LHCN-M2 (cell line): ENCODE measurements at places on chromosomes 4 and X.

DNA sequence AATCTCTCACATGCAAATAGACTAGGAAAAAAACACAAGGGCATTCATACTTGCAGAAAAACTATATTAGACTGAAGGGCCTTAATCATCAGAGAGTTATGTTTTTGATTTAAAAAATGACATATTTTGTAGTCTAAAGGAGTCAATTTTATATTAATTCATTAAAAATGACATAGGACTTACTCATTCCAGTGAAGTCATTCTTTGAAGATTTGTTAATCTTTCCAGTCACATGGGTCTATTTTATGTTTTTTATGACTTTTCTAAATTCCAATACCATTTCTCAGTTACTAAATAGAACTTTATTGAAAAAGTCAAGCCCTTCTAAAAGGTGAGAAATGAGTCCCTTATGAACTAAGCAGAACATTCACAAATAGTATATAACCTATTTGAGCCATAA is 743.8 kb upstream of the INTU start:
- peak; percentile 62 for DNase-seq

DNA sequence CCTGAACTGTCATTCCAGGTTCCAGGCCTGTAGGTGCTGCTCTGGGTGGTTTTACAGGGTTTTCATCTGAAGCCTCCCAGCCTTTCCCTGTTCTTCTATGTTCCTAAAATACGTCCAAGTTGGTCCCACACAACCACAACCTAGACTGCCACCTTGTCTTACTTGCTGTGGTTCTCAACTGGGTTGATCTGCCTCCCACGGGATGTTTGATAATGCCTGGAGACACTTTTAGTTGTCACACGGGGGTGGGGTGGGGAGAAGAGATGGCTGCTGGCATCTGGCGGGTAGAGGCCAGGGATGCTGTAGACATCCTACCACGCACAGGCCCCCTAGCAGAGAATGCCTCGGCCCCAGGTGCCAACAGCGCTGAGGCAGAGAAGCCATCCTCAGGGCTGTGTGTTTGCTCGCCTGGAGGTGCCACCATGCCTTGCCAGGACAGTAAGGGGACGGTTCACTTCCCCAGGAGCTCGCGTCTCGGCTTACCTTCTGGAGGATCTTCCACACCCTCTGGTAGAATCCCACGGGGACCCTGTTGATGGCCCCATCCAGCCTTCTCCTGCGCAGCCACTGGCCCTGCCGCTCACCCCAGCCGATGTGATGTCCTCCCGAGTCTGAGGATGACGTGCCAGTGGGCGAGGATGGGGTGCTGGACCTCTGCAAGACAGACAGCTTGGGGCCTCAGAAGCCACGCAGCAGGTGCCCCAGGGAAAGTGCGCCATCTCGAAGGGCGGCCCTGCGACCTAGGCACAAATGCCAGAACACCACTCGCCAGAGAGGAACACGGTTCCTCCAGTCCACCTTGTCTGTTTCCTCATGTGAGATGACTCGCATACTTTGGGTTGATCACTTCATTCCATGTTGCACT is 87.0 kb downstream of the PHKA2 start:
- DNase-seq: no peak

- DNase-seq: no peak
Observed at GRCh38 chrX:129732857-129733256, 5.9 kb upstream of the XPNPEP2 start.

GRCh38 chr4:122621016-122621507 is at the start of gene IL21:
TSS of gene IL21 (minus strand) at chr4:122621066. CDS start at chr4:122621011, 55 bp downstream.
- DNase-seq: no peak

- peak; percentile 42 for DNase-seq
Observed at GRCh38 chrX:68163441-68163840, 269.9 kb downstream of the OPHN1 start.

DNA sequence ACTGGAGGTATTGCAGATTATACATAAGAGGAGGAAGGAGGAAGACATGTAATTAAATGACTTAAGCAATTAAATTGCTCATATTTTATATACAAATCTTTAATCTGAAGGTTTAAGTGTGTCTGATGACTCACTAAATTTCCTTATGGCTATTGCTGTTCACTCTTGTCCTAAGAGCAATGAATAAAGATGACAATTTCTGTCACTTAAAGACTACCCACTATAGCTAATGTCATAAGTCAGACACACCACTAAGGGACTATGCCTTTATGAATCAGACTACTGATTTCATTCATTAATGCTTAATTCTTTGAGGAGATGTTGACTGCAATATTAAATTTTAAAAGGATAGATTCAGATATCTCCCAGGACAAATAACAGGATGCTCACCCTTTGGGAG is 1514.7 kb downstream of the PCDH18 start:
- no peak for DNase-seq

DNA sequence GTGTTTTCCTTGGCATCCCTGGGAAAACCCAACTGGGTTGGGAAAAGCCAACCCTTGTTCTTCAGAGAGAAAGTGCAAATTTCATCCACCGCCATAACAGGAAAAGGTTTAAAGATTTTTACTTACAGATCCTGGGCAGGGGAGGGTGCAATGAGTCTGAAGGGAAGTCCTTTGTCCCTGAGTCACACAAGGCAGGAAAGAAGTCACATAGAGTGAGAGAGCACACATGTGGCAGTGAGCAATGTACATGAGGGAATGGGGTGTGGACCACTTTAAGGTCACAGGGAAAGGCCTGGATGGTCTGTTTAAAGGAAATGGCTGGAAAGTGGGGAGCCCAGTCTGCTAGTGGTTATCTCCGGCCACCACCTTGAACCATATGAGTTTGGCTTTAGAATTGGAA is 248.9 kb downstream of the HS3ST1 start:
- no peak for DNase-seq

DNA sequence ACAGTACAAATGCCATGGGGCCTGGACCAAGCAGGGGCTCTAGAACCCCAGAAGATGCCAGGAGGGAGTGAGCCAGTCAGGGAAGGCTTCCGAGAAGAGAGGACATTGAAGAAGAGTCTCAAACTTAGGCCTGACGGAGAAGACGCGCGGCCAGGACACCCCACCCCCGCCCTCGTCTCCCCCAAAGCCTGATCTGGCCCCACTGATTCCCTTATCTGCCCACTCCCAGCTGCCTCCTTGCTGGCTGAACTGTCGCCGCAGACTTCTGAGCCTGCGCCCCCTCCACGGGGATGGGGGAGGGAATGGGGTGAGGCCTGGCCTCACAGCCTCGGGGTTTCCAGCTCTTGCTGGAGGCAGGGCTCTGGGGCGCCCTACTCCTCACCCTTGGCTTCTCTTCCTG is 3.6 kb upstream of the GATA1 start:
- DNase-seq: no peak

DNA sequence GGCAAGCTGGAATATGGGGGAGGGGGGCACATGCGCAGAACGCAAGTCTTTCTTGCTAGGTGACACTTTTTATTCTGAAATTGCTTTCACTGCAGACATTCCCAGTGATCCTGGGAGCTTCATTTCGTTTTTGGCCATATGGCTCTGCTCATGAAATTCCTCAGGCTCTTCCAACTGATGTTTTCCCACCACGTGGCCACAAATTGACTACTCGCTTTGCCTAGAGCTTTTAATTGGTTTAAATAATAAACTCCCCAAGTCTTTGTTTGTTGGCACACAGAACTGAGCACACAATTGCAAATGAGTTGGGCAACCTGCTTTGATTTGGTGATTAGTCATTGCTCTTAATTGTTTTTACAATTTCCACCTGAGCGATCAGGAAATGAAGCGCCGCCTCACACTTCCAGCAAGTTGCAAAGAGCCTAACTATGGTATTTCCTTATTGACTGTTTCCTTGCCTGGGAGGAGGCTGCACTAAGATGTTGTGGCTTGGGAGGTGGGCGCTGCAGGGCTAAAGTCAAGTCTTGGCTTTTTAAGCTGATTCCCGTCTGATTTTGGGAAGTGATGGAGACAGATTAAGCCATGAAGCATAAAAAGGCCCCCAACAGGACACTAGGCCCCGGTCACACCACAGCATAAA is 282.5 kb downstream of the ZIC3 start:
- DNase-seq: no peak

- DNase-seq: peak; percentile 16
Observed at GRCh38 chr4:66328803-66329574, 658.7 kb upstream of the EPHA5 start.

GRCh38 chr4:106941841-106942240 is 94.3 kb downstream of the DKK2 start:
- DNase-seq: no peak

DNA sequence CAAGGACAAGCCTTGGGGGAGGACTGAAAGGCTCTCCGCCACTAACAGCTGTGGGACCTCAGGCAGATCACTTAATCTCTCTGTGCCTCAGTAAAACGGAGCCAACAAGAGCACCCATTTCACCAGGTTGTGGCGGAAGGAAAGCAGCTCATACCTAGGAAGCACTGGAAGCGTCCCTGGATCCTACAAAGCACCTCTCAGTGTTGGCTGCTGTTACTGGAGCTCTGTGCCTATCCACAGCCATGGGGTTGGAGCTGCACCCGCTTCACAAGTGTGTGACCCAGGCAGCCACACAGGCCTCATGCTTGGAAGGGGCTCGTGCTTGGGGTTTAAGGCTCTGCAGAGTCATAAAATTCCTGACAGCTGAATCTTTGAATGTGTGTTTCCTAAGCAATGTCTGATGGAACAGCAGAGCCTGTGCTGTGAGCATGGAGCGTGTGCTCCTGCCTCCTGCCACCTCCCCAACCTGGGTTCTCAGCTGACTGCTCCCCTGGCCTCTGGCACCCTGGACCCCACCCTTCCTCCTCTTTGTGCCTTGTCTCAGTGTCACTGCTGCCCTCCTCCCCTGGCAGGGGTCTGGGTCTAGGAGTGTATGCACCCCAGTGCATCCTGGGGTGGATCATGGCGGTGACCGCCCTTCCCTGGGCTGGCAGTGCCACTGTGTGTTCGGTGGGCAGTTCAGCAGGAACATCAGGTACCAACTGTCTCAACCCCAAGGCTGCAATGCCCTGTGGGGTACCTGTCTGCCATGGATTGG is 14.4 kb upstream of the MAN2B2 start:
- peak; percentile 74 for DNase-seq

DNA sequence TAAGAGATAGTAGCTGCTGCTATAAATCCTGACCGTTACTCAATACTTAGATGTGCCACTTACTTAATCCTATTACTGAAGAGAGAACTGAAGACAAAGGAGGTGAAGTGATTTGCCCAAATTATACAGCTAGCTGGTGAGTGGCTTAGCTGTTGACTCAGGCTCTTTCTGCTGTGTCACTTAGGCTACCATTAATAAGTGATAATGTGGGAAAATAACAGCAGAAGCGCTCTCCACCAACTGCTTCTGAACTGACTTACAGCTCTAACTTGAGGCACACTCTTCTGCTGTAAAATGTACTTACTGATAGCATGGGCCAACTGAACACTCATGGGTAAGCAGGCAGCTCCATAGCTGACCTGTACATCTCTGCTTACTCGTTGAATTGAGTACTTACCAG is 7.5 kb upstream of the KLHL5 start:
- no peak for DNase-seq

- DNase-seq: no peak
Observed at GRCh38 chrX:19129694-19130093, 7.4 kb upstream of the ADGRG2 start.

DNA sequence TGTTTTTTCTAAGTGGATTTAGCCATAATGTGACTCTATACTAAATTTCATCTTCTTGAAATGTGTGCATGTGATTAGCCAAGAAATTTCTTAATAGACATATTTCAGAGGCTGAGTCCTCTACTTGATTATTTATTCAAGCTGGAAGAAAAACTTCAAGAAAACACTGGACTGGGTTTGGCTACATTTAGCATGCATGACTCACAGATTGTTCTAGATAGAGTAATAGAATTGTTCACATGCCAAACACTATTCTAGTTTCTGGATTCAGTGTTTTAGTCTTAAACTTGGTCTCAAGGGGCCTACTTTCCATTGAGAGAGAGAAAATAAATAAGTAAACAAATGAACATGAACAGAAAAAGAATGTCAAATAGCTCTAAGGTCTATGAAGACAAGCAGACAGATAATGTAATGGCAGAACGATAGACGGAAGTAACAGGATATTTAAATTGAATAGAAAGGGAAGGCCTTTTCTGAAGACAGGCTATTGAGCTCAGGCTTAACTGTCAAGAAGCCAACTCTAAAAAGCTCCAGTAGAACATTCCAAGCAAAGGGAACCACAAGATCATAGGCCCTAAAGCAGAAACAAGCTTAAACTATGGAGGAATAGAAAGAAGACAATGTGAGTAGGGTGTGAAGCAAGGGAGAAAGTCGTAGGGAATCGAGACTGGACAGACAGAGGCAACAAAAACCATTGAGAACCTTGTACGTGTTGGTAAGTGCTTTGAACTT is 104.6 kb downstream of the TMEM144 start:
- DNase-seq: peak; percentile 97

GRCh38 chr4:144115519-144115918 is 25.0 kb downstream of the GYPA start:
- no peak for DNase-seq

DNA sequence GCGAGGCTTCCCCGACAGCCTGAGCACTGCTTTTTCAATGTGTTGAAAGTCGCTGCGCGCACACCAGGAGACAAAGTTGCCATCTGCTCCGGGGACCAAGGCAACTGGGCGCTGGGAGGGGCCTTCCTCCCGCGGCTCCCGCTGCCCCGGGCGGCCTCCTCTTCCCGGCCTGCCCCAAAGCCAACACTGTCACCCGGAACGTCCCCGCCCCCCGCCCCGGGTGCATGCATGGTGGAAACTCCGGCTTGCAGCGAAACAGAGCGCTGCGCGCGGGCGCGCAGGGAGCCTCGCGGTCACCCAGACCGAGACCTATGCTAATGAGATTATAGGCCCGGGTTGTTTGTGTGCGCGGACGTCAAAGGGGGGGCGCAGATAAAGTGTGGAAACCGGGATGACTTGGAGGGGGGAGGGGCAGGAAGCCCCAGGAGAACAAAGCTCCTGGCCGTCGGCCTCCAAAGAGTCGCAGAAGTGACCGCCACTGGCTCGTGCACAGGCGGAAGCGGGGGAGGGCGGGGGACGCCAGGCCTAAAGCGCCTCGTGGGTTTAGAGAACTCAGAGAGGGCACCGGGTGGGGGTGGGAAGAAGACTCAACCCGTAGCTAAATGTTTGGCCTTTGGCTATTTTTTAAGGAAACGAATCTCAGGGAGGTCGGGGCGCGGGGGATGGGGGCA is 88.8 kb downstream of the BCOR start:
- DNase-seq: no peak

DNA sequence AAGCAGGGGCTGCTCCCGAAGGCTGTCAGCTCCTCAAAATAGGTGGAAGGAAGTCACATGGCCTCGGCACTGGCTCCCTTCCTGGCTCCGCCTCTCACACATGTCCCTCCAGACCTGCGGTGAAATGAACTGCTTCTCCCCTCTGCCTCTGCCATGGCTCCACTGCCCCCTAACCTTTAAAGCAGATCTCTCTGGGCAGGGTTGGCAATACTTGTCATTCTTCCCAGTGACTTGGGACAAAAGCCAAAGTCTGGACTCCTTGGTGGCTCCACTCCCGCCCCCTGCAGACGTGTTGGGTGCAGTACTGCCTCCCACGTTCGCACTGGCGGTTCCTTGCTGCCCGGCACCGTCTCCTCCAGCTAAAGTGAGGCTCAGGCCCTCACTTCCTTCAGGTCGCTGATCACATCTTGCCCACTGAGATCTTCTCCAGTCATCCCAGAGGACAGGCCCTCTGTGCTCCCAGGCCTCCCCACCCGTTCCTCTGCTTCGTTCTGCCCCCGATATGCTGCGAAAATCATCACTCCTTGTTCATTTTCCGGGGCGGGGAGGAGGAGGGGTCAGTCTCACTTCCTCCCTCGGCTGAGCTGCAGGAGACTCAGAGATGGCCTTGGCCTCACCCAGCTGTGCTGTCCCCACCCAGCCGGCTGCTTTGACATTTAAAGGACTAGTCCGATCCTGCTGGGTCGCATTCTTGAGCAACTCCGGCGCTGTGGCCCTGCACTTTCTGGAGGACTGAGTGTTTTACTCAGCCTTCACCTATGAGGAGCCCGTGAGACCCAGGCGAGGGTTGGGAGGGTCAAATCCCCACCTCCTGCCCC is 97.4 kb downstream of the PHKA2 start:
- peak; percentile 72 for DNase-seq
